ENCODE measurements at places on chromosomes 6 and 20.

DNA sequence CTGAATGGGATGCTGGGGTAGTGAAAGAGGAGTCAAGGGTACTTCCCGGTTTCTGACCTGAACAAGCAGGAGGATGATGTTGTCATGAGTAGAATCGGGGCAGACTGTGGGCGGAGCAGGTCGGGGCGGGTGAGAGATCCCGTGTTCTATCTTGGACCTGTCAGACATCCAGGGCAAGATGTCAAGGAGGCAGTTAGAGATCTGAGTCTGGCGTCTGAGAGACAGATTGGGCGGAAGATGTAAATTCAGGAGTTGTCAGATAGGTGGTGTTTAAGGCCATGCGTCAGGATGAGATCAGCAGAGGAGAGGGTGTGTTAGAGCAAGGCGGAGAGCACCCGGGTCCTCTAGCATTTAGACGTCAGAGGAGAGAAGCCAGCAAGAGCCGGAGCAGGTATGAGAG lies 115.5 kb downstream of the DLGAP4 start:
- no peak for DNase-seq

DNA sequence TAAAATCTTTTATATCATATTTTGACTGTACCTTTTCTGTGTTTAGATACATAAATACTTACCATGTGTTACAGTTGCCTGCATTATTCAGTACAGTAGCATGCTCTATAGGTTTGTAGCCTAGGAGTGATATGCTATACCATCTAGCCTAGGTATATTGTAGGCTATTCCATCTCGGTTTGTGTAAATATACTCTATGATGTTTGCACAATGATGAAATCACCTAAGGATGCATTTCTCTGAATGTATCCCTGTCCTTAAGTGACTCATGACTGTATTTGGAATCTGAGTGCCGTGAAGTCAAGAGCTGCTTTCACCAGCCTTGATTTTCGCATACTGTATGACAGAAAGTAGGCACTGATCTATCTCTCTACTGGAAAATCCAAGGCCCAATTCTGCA lies 129.9 kb downstream of the UTRN start:
- DNase-seq, result no peak

DNA sequence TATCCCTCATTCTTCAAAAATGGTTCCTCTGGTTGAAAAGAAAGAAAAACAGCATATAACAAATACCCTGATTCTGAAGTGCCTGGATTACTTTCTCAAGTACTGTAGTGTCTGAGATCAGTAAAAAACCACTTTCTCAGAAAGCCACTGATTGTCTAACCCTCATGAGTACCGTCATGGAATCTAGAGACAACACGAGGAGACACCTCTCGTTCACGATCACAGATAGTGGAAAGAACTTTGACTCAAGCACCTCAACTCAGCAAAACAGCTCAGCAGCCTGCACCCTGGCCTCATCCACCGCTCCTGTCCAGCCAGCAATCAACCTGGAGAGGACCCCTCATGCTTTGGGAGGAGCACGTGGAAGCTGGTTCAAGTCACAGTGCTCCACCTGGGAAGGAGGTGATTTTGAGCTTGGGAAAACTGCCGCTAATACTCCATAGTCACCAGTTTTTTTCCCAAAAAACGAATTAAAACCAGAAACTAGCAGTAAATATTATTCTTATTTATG lies 1.0 kb downstream of the SCML4 start:
- no peak for DNase-seq

- DNase-seq, result no peak
Observed at GRCh38 chr6:97717086-97717485, 434.1 kb upstream of the MMS22L start.

DNA sequence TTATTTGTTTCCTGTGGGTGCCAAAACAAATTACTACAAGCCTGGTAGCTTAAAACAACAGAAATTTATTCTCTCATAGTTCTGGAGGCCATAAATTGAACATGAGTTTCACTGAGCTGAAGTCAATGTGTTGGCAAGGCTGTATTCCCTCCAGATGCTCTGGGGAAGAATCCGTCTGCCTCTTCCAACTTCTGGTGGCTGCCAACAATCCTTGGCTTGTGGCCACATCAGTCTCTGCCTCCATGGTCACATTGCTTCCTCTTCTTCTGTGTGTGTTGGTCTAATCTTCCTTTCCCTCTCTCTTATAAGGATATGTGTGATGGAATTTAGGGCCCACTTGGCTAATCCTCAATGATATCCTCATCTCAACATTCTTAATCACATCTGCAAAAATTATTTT lies 92.8 kb upstream of the EPB41L1 start:
- DNase-seq, result no peak

DNA sequence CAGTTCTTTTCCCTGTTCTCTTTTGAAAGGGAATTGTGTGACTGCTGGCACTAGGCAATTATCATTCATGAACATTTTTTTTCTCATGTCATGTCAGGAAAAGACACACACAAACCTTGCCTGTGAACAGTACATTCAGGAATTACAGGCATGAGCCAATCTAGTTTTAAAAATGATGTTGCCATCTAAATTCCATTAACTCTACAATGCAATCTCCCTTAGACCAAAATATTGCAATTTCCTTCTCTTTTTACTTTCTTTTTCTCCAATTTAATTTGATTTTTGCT lies 127.5 kb upstream of the STMND1 start:
- DNase-seq, result no peak

DNA sequence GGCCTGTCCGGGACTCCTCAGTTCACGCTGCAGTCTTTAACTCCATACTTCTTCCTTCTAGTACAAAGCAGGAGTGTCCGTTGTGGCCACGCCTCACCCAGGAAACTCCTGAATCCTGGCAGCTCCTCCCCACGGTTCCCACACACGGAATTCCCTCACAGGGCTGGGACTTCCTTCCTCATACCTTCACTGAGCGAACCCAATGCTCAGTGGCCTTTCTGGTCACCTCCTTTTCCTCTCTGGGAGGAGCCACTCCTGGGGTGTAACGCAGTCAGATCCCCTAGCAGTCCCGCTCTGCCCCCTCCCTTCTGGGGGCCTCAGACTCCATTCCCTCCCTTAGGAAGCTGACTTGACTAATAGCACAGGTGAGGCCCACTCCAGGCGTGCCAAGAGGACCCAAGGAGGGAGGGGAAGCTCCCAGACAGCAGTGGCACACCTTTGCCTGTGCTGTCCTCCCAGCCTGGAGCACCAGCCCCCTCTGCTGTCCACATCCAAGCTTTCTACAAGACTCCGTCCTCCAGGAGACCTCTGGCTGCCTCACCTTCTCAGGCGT lies at the start of gene SLC52A3:
SLC52A3 (minus strand) TSS at position 75 of the 553 bp plus-strand sequence. CDS start 2,726 bp downstream, outside the sequence.
- DNase-seq, result no peak

- DNase-seq, result no peak
Observed at GRCh38 chr6:68760941-68761676, 126.0 kb downstream of the ADGRB3 start.

- peak; percentile 59 for DNase-seq
Observed at GRCh38 chr6:12010635-12011275, 1.4 kb upstream of the HIVEP1 start.

DNA sequence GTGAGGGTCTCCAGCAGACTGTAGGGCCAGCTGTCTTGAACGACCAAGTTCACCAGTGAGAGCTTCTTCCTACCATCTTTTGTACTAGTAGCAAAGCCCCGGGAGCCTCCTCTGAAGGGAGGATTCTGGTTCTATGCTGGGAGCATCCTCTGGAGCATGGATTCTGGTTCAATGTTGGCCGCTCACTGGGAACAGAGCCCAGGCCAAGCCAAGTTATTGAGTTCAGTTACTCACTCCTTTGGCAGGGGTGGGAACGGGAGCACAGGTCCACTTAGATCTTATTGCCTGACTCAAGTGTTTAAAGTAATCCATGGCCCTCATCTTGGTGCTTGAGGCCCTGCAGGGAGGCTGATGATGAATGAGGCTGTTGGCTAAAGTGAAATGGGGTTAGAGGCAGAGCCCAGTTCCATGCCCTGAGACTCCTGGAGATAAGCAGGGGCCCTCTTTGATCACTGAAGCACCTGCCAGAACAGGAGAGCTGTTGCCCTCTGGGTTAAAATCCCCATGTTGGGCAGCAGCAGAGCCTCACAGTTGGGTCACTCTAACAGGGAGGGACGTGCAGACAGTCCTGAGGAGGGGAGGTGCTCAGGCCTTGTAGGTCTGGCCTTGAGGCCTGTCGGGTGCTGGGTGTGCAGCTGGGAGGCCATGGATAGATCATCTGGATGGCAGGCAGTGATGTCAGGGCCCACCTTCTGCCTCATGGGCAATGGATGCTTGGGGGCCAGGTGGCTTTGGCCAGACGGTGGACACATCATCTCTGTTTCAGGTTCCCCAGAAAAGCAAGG lies 98.3 kb upstream of the SYNDIG1 start:
- DNase-seq, result no peak

DNA sequence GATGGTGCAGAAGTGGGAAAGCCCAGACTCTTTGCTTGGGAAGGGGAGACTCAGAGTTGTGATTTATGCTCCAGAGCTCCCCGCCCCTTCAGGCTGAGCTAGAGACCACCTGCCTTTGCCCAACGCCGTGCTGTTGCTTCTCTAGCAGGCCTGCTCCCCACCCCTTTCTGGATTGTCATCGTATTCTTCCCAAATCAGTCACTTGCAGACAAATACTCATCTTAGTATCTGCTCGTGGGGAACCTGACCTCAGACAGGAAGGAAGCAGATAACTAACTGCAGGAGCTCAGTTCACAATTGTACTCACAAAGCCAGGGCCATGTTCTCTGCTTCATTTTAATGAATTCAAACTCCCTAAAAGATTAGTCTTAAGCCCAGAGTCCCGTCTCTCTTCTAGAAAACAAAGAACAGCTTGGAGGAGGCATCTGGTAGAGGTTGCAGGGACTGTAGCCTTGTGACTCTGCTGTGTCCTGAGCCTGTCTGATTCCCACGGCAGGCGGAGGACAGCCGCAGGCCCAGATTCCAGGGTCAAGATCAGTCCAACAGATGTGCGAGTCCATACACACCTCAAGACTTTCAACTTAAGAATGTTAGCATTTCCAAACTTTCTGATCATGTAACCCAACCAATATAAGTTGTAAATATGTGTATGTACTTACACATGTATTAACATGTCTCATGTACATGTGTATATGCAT lies 57.2 kb upstream of the GGTLC1 start:
- no peak for DNase-seq

GRCh38 chr20:39381595-39381994 lies 419.5 kb downstream of the DHX35 start:
- DNase-seq, result no peak

- DNase-seq, result no peak
Observed at GRCh38 chr20:2460752-2461424, 9.7 kb downstream of the SNRPB start.

DNA sequence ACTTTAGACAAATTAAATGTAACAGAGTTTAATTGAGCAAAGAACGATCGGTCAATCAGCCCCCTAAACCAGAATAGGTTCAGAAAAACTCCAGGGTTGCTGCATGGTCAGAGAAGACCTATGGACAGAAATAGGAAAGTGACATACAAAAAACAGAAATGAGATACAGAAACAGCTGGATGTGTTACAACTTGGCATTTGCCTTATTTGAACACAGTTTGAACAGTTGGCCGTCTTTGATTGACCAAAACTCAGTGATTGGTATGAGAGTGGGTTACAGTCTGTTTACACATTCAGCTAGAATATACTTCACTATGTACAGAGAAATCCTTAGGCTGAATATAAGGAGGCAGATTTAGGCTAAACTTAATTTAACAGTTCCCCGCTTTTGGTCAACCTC lies 19.9 kb downstream of the SRSF6 start:
- DNase-seq, result no peak

DNA sequence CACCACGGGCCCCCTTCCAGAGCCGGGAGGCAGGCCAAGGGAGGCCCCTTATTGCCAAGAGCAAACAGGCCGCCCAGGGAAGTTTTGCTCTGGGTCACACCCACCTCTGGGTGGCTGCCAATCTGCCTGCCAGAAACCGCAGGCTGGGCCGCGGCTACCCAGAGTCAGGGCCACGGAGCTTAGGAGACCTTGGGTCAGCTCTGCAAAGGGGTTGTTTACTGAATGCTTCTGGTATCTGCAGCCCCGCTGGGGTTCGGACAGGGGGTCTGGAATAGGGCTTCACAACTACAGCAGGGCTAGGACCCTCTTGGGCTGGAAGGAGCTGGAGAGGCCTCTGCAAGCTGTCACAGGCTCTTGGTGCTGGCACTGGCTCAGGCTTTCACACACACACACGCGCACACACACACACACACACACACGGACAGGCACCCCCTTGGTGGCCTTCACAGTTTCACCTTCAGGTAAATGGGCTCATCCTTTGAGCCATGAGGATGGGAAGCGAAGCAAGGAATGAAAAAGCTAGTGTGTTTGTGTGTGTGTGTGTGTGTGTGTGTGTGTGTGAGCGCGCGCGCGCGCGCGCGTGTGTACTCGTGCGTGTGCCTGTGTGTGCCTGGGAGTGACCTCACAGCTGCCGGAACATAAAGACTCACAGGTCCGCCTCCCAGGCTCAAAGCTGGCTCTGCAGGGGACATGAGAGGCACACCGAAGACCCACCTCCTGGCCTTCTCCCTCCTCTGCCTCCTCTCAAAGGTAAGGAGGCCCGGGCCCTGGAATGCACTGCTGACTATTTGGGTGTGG lies at the start of gene CCN5:
CCN5 (plus strand) TSS at position 669 of the 798 bp plus-strand sequence; CDS start at position 691, 22 bp downstream.
- DNase-seq, result peak; percentile 25

- DNase-seq, result no peak
Observed at GRCh38 chr6:21802175-21802822, 208.7 kb downstream of the SOX4 start.

DNA sequence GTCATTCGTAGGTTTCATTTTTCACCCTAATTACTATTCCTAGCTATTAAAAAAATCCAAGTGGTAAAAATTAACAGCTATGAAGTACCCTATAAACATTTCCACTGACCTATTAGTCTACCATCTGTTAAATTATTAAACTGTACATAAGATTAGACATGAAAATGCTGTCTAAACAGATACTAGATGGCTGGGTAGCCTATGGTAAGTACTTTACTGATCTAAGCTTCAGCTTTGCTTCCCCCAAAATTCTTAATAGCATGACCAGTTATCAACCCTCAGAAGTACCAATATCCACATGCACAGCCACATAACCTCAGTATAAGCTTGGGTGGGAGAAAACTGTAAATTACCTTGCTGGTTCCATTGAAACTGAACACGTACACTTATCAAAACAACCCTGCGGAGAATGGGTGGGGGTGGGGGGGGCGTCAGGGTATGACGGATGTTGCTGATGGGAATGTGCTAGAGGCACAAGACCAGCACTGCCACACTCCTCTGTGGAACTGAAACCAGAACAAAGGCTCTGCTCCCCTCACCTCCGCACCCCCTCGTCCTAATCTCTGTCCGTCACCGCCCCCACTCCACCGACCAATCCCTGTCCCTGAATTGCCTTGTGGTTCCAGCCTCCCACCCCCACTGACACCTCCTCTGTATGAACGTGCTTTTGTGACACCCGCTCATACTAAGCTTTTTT lies 45.3 kb downstream of the B4GALT5 start:
- DNase-seq, result no peak

- DNase-seq, result no peak
Observed at GRCh38 chr20:49751397-49751736, 37.7 kb upstream of the B4GALT5 start.

DNA sequence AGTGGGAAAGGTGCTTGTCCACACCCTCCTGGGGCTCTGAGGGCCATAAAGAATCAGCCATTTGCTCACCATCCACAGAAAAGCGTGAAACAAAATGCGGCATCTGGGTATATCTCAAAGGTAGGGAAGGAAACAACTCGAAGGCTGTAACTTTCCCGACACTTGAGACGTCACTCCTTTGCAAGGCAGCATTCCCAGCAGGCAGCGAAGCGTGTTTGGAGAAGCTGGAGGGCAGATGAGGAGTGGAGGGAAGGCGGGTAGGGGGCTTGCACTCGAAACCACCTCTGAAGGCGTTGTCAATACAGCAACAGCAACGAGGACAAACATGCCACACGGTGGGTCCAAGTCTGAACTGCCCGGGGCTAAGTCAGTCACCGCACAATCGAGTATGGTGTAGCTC lies 98.4 kb downstream of the FOXC1 start:
- no peak for DNase-seq
